ENCODE measurements at places on chromosomes 6 and 20. TPM values are rescaled to one million over a fixed set of nuclear protein-coding genes. Genes with fewer than 3 reads are reported as not detected.

The SAPCD1 gene
- 2.4 TPM for polyA plus RNA-seq

The RHAG gene
- not detected for polyA plus RNA-seq

The BANF2 gene
- not detected for polyA plus RNA-seq

The CBLN4 gene
- 0.05 TPM for polyA plus RNA-seq

The NKAIN2 gene
- polyA plus RNA-seq = not detected

GRCh38 chr6:132961610-132962009 lies 147.2 kb downstream of the RPS12 start:
- DNase-seq = no peak

The KCNK15 gene
- 0.78 TPM for polyA plus RNA-seq

- no peak for DNase-seq
Observed at GRCh38 chr6:22205266-22205665, 91.6 kb downstream of the PRL start.

Data from stomach (tissue), 19 donors.